ENCODE measurements at places on chromosomes 11 and 22.
A peak's percentile ranks its signal among the peaks of the same experiment; 100 is the strongest.

- no peak for DNase-seq
Measured at GRCh38 chr11:71189768-71190315, 62.5 kb downstream of the SHANK2 start.

- DNase-seq = no peak
Measured at GRCh38 chr11:119091966-119092879, 7.5 kb downstream of the HMBS start.

DNA sequence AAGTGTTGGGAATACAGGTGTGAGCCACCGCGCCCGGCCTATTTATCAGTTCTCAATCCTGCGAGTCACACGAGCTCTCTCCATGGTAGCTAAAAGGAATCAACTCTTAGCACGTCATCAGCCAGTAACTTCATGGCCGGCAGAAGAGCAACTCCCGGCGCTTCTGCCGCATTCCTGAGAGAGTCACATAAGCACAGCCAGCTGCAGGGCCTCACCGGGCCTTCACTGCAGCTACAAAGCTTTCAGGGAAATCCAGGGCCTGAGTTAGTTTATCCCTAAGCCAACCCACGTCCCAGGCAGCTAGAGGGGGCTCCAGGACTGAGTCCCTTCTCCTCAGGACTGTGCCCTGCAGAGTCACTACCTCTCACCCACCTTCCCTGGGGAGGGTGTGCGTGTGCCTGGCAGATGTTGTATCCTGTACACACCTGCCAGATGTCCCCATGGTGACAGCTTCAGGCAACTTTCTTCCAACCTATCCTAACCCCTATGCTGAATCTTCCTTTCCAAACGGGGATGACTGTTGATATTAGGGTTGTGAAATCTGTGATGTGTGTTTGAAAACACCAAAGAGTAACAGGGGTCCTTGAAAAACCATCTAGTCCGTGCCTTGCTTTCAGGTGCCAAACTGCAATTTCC lies 45.9 kb upstream of the ARFGAP3 start:
- no peak for DNase-seq

- DNase-seq = no peak
Measured at GRCh38 chr22:22048981-22049531, 66.5 kb upstream of the TOP3B start.

DNA sequence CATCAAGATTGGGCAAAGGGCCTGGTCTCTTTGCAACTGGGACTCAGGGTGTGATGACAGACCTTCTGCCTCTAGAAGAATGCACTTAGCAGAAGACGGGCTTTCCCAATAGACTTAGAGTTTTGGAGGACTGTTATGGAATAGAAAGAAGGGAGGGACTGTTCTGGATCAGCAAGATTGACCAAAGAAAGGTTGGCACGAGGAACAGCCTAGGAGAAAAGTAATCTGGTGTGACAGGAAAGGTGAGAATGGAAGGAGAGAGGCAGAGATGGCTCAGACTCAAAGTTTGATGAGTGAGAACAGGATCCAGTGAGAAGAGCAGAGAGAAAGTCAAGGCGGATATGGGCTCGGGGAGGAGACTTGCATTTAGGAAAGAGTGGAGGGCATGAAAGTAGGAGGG lies 23.0 kb upstream of the TMEM45B start:
- DNase-seq = no peak

DNA sequence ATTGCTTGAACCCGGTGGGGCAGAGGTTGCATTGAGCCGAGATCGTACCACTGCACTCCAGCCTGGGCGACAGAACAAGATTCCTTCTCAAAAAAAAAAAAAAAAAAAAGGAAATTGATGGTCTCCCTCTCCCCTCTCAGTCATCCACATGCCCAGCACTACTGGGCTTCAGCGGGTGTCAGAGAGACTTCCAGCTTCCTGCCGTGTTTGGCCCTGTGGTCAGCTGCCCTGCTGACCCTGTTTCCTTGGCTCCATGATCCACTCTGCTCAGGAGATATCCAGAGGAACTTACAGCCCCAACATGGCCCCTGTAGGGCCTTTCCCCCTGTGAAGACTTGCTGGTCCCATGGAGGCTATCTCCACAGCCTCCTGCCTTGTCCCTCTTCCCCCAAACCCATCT lies 6.1 kb upstream of the PNPLA3 start:
- DNase-seq = no peak

DNA sequence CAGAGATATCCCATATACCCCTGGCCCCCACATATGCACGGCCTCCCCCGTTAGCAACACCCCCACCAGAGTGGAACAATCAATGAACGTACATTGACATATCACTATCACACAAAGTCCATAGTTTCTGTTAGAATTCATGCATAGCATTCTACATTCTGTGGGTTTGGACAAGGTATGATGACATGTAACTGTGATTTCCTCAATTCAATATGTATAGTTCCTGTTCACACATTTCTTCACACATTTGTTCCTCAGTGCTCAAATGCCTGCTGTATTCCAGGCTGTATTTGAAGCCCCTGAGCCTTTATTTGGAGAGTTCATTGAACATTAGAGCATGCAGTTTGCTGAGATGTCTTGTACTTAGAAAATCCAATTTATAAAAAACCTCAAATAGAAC lies 69.9 kb downstream of the PTPRJ start:
- no peak for DNase-seq

DNA sequence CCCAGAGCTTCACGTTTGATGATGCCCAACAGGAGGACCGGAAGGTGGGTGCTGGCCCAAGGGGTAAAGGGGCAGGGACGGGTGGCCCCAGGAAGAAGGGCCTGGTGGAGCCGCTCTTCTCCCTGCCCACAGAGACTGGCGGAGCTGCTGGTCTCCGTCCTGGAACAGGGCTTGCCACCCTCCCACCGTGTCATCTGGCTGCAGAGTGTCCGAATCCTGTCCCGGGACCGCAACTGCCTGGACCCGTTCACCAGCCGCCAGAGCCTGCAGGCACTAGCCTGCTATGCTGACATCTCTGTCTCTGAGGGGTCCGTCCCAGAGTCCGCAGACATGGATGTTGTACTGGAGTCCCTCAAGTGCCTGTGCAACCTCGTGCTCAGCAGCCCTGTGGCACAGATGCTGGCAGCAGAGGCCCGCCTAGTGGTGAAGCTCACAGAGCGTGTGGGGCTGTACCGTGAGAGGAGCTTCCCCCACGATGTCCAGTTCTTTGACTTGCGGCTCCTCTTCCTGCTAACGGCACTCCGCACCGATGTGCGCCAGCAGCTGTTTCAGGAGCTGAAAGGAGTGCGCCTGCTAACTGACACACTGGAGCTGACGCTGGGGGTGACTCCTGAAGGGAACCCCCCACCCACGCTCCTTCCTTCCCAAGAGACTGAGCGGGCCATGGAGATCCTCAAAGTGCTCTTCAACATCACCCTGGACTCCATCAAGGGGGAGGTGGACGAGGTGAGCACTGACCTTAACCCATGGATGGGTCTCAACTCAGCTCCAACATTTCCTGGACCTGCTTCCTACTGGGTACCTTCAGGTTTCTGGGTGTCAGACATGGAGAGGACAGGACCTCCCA lies 2.0 kb downstream of the RIC8A start:
- DNase-seq = no peak

GRCh38 chr11:34731603-34732002 lies 110.7 kb downstream of the EHF start:
- no peak for DNase-seq

DNA sequence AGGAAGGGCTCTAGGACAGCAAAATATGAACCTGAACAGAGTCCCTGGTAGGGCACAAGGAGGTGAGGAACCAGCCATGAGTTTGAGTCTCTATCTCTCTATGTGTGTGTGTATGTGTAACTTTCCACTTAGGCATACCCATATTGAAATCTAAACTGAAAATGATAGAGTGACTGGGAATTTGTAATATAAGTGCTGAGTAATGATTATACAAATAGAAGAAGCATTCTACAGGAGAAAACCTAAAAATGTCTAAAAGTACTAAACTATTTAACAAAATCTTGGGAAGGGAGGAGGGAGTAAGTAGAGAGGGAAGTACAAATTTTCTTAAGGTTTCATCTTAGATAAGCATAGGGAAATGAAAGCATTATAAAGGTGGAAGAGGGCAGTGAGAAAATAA lies 97.1 kb upstream of the ZC3H12C start:
- DNase-seq = no peak

GRCh38 chr22:39205344-39206021 lies 39.3 kb downstream of the PDGFB start:
- no peak for DNase-seq

- DNase-seq = no peak
Measured at GRCh38 chr11:66646828-66647227, 8.3 kb downstream of the RBM4 start.

DNA sequence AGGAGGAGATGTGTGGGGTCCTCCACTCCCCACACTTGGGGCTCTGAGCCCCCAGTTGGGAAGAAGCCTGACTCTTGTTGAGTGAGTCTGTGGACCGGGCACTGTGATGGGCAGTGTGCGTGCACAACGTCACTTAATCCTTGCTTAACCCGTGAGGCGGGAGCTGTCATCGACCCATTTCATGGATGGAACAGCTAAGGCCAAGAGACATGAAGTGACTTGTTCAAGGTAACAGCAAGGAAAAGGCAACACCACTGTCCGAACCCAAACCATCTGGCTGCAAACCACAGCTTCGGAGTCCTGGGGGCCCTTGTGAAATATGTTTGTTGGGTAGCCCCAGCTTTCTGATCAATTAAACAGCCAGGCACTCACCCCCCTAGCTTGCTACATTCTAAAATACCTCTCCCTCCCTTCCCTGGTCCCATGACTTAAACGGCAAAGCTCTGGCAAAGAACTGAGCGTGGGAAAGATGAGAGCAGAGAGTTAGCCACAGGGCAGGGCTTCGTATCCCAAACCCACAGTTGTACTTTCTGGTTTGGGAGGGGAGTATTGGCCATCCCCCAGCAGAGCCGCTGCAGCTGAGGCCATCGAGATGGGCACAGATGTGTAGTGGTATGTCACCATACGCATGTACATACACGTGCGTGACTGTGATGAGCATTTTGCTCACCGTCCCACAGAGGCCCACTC lies 26.3 kb downstream of the FADS2 start:
- DNase-seq = no peak

GRCh38 chr22:47167056-47167455 lies 404.6 kb downstream of the TBC1D22A start:
- no peak for DNase-seq

GRCh38 chr11:111793863-111794262 lies 27.7 kb upstream of the PPP2R1B start:
- DNase-seq = no peak

DNA sequence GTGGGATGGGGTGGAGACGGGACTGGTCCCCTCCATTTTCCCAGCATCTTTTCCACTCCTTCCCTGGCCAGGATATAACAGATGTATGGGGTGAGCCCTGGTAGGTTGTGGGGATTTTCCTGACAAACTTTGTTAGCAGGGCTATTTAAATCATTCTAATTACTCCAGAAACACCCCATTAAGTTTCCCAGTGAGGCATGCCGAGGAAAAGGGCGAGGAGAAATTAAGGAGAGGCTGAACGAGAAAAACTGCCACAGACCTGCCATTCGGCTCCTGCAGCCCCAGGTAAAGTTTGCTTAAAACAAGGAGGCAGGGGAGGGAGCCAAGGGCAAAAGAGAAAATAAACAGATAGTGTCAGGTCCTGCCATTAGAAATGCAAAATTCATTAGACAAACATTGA lies 428.2 kb downstream of the BUD13 start:
- DNase-seq = no peak

GRCh38 chr11:67267188-67268080 lies 1.2 kb downstream of the GRK2 start:
- DNase-seq = no peak

DNA sequence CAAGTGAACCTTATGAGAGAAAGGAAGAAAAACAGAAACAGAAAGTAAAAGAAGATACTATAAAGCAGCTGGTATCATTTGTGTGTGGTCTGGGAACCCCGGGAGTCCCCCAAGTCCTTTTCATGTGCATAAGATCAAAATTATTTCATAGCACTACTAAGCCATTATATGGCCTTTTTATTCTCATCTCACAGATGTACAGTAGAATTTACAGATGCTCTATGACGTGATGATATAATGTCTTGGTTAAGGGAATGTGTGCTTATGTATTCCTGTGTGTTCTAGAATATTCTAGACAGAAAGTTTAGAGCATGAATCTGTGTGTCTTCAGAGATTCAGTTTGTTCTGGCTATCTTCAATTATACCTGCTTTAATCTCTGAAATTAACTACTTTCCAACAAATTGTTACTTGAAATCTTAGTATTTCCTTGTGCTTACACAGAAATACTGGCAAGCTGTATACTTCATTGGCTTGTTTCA lies 8.6 kb upstream of the TPP1 start:
- no peak for DNase-seq

DNA sequence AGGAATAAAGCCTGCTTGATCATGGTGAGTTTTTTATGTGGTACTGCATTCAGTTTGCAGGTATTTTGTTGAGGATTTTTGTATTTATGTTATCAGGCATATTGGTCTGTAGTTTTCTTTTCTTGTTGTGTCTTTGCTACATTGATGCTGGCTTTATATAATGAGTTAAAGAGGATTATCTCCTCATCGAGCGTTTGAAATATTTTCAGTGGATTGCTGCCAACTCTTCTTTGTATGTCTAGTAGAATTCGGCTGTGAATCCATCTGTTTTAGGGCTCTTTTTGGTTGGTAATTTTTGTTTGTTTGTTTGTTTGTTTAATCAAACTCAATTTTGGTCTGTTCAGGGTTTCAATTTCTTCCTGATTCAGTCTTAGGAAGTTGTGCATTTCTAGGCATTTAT lies 758.4 kb downstream of the KCNA4 start:
- DNase-seq = no peak

- DNase-seq = no peak
Measured at GRCh38 chr11:110000031-110000502, 93.1 kb upstream of the ZC3H12C start.

DNA sequence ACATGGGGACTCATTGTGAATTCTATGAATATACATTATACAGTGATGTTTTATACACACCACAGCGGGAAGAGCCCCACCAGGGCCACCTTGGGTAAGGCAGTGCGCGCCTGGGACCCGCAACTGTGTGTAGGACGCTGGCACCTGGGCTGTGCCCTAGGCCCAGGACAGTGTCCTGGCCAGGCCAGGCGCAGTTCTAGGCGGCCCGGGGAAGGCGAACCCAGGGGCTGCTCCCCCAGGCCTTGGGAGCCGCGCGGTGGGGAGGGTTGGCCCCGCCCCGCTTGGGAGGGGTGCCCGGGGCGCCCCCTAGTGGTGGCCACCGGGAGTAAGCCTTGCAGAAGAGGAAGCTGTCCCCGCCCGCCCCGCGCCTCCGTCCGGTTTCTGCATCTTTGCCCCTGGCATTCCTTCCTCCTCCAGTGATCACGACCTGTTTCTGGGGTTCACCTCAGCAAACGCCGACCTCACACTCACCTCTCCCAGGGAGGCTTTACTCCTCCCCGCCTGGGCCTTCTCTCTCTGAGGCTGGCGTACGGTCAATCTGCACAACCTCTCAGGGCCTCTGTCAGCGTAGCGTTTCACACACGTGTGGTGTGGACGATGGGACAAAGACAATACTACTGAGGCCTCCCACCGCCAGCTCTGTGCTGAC lies 9.5 kb upstream of the EHD1 start:
- peak; percentile 82 for DNase-seq

DNA sequence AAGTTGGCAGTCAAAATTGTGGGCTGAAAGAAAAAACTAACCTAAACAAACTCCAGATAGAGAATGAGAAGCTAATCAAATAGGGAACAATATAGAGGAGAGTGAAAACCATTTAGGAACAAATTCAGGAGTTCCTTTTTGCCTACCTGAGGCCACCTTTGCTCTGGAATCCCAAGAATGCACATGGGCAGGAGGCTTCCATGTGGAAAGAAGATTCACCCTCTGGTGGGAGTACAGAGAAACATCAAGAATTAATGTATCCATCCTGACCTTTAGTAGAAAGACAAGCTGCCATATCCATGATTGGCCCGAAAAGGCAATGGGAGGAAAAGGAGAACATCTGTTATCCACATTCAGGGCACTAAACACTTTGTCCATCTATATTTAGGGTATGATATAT lies 35.0 kb upstream of the MRGPRX1 start:
- no peak for DNase-seq

- no peak for DNase-seq
Measured at GRCh38 chr11:17978553-17979287, 34.1 kb downstream of the SERGEF start.

All from activated CD4-positive, alpha-beta T cell treated with anti-CD3 and anti-CD28 coated beads for 4 hours (primary cell).